ENCODE measurements at places on chromosomes 4 and X. TPM values are rescaled to one million over a fixed set of nuclear protein-coding genes. Genes with fewer than 3 reads are reported as not detected.
A peak's percentile ranks its signal among the peaks of the same experiment; 100 is the strongest.

DNA sequence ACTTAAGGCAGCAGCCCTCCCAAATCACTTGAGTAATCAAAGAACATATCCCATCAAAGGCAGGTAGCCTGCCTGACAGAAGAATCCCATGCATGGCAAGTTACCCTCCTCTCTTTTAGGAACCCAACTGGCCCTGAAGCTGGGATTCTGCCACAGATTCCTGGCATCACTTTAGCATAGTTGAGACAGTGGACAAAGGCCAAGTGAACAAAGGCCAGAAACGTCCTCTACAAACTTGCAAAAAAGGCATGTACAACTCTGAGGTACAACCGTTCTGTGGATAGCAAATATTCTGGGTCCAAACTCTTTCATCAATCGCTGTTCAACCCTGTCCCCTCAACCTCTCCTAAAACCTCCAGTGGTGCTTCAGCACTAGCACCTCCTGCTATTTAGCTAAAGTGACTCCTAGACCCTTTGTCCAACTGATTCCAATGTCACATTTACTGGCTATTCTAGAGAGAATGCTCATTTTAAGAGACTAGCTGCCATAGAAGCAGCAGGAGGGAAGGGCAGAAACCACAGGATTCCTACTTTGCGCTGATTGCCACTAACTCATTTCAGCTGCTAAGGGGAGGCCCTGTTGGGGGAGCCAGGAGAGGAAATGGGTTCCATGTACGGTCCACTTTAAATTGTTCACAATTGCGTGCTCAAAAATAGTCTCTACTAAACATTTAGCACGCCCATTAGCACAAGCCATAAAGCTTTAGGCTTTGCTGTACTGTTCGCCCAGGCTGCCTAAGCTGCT is 105.9 kb downstream of the SHROOM4 start:
- H3K4me1 ChIP-seq = peaks cover 11% of the 10 kb centered on the region
- H3K4me3 ChIP-seq = no peak overlapping the region
- no peaks in the 10 kb centered on the region for H3K36me3 ChIP-seq
- no peak overlapping the region for H3K27ac ChIP-seq

GRCh38 chr4:156201050-156201449 is 247.4 kb upstream of the CTSO start:
- H3K27ac ChIP-seq = no peak overlapping the region
- H3K4me3 ChIP-seq = no peak overlapping the region
- H3K36me3 ChIP-seq = no peaks in the 10 kb centered on the region
- no peaks in the 10 kb centered on the region for H3K4me1 ChIP-seq
- no peaks in the 10 kb centered on the region for H3K27me3 ChIP-seq
- DNase-seq = no peak

The HS6ST2 gene
- not detected for total RNA-seq

DNA sequence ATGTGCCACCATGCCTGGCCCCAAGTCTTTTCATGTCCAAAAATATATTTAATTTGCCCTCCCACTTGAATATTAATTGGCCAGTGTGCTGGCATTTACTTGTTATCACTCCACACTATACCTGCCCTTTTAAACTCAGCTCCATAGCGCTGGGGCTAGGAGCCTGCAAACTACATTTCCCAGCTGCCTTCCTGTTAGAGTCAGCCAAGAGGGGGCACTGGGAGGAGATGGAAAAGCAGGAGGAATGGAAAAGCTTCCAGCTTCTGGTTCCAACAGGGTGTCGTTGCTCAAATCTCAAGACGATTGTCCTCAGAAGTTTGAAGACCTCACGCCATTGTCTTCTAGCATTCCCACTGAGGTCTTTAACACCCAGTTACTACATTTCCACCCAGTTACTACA is 315.5 kb downstream of the BCOR start:
- no peaks in the 10 kb centered on the region for H3K4me1 ChIP-seq
- H3K36me3 ChIP-seq = no peaks in the 10 kb centered on the region
- no peak overlapping the region for H3K4me3 ChIP-seq
- no peak for DNase-seq

- H3K27ac ChIP-seq = no peak overlapping the region
- no peaks in the 10 kb centered on the region for H3K27me3 ChIP-seq
- 0 out of 2 replicates have a peak, but pooled peaks cover 5% of the 10 kb centered on the region for H3K4me1 ChIP-seq
- no peak for DNase-seq
These were observed 110.1 kb downstream of the NHSL2 start for GRCh38 chrX:72020788-72021187.

DNA sequence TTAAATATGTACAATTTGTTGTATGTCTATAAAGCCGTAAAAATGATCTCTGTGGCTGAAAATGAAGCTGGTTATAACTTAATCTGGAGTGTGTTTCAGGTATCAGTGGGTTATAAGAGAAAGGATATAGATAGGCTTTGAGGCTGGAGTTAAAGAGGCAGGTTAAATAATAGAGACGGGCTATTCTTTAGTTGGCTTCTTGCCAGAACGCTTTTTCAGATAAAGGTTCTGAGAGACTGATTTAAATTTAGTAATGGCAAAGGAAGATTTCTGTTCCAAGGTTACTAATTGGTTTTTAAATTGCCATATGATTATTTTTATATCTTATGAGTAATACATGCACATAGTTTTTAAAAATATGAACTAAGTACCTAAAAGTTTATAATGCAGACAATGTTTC is 117.4 kb downstream of the AWAT2 start:
- no peak for DNase-seq
- no peak overlapping the region for H3K4me3 ChIP-seq
- H3K27ac ChIP-seq = no peak overlapping the region
- no peaks in the 10 kb centered on the region for H3K27me3 ChIP-seq

DNA sequence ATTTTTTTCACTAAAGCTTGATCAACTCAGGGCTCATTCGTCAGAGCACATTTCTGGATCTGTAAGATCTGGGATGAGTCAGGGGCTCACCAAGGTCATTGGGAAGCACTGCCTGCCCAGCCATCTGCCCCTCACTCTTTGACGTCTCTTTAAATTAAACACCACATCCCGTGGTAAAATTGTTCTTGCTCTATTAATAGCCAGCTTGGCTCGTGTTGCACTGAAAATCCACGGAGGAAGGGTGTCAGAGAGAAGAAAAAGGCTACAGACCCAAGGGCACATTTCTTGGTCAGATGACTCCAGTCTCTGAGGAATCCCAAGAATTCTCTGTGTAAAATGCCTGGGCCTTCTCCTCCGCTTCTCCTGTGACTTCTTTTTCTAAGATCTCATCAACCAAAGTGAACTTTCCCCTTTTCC is 45.7 kb upstream of the GATB start:
- no peaks in the 10 kb centered on the region for H3K27me3 ChIP-seq
- peaks cover 31% of the 10 kb centered on the region for H3K4me1 ChIP-seq
- peak; percentile 84 for DNase-seq
- H3K36me3 ChIP-seq = no peaks in the 10 kb centered on the region
- H3K4me3 ChIP-seq = peak overlapping the region; percentile 24
- H3K27ac ChIP-seq = peak overlapping the region; percentile 93

DNA sequence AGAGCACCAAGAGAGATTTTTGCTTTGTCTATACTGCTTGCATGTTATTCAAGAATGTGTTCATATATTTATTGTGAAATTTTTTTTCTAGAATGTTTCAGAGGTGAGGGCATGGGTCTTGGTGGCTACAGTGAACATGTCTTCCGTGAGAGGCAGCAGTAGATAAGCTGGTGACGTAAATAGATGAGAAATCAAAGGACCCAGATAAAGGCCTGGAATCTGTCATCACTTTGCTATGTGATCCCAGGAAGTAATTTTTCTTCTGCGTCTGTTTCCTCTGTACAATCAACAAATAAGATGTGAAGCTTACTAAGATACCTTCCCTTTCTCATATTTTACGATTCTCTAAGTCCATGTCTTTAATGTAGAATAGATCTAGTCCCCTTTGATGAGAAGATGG is 129.1 kb downstream of the COL4A6 start:
- no peak overlapping the region for H3K4me3 ChIP-seq
- H3K27ac ChIP-seq = no peak overlapping the region
- DNase-seq = no peak
- peaks cover 16% of the 10 kb centered on the region for H3K4me1 ChIP-seq
- no peaks in the 10 kb centered on the region for H3K36me3 ChIP-seq

DNA sequence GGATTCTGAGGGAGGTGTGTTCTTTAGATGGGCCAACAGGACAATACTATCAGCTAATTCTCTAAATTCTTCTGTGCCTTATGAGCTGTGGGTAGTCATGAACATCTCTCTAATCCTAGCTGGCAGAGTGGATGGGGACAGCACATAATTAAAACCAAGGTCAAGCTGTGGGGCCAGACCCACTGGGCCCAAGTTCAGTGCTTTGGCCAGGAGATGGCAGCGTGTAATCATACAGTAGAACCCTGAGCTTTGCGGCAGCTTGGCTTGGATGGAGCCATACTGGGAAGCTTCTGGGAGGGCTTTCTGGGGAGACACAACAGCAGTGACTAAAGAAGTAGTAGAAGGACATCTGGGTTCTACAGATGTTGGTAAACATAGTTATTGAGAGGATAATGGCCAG is 140.3 kb upstream of the CXCL13 start:
- H3K27ac ChIP-seq = no peak overlapping the region
- no peaks in the 10 kb centered on the region for H3K4me1 ChIP-seq
- peak; percentile 33 for DNase-seq
- no peak overlapping the region for H3K4me3 ChIP-seq
- H3K36me3 ChIP-seq = no peaks in the 10 kb centered on the region

- H3K27ac ChIP-seq = no peak overlapping the region
- H3K4me3 ChIP-seq = no peak overlapping the region
- H3K27me3 ChIP-seq = no peaks in the 10 kb centered on the region
- peak; percentile 36 for DNase-seq
- H3K4me1 ChIP-seq = peaks cover 15% of the 10 kb centered on the region
These were observed 136.2 kb upstream of the MED14 start for GRCh38 chrX:40871385-40872082.

GRCh38 chr4:40199999-40200874 is 3.4 kb downstream of the RHOH start:
- H3K36me3 ChIP-seq = no peaks in the 10 kb centered on the region
- H3K27ac ChIP-seq = no peak overlapping the region
- DNase-seq = no peak
- no peaks in the 10 kb centered on the region for H3K4me1 ChIP-seq
- H3K4me3 ChIP-seq = no peak overlapping the region
- no peaks in the 10 kb centered on the region for H3K27me3 ChIP-seq

- no peaks in the 10 kb centered on the region for H3K27me3 ChIP-seq
- peak overlapping the region; percentile 69 for H3K4me3 ChIP-seq
- DNase-seq = peak; percentile 7
- no peaks in the 10 kb centered on the region for H3K36me3 ChIP-seq
These were observed 70.5 kb upstream of the HGFAC start for GRCh38 chr4:3371033-3372001.

DNA sequence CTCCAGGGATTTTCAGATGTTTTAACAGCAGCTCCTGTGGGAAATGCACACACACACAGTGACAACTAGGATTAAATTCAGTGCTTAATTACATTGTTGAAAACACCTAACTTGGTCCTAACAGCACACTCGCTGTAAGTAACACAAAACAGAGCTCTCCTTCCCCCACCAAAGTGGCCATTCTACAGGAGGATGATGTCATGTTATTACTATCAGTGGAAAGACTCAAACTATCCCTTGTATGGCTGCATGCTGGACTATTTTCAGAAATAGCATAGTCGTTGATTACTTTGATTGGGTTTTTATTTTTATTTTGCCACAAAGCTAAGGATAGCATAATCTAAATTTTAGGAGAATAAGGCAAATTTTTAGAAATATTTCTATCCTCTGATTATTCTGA is 406.3 kb downstream of the SPRY1 start:
- no peak for DNase-seq
- peaks cover 5% of the 10 kb centered on the region for H3K4me1 ChIP-seq
- H3K36me3 ChIP-seq = no peaks in the 10 kb centered on the region
- H3K27me3 ChIP-seq = no peaks in the 10 kb centered on the region
- no peak overlapping the region for H3K4me3 ChIP-seq

The NIPAL1 gene
- total RNA-seq = not detected

- H3K36me3 ChIP-seq = no peaks in the 10 kb centered on the region
- no peak overlapping the region for H3K4me3 ChIP-seq
- peaks cover 8% of the 10 kb centered on the region for H3K4me1 ChIP-seq
These were observed 155.8 kb upstream of the IGFBP7 start for GRCh38 chr4:57265831-57266582.

DNA sequence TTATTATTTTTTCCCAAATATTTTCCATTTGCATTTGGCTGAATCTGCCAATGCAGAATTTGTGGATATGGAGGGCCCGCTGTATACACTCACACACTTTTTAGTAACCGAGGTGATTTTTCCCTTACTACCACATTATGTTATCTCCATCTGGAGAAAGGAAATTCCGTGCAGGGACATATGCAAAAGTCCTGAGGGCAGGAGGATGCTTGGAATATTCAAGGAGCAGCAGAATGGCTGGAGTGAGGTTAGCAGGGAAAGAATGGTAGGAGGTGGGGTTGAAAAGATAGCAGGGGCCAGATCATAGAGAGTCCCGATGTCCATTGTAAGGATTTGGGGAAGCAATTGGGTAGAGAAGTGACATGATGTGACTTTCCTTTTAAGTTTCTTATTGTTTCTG is 11.5 kb upstream of the RNF212 start:
- no peak overlapping the region for H3K4me3 ChIP-seq
- H3K4me1 ChIP-seq = 0 out of 2 replicates have a peak, but pooled peaks cover 3% of the 10 kb centered on the region
- DNase-seq = no peak

The TREX2 gene
- total RNA-seq = 0.76 TPM

The VCX gene
- not detected for total RNA-seq

DNA sequence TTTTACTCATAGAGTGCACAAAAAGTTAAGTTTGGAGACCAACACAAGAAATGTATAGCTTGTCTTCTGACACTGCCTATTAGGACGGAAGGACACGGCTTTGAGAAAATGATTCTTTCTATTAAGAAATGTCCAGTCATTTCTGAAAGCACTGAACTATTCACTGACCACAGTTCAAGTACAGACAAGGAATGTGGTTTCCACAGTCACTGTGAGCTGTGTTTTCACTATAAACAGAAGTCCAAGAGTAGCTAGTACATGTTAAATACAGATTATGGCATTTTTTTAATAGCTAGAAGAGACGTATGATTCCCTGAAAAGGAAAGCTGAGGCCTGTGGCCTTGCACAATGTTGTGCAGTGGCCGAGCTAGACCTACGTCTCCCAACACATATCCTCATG is 115.1 kb upstream of the GPM6A start:
- no peaks in the 10 kb centered on the region for H3K4me1 ChIP-seq
- no peaks in the 10 kb centered on the region for H3K36me3 ChIP-seq
- H3K27me3 ChIP-seq = no peaks in the 10 kb centered on the region

- H3K27ac ChIP-seq = no peak overlapping the region
- no peak for DNase-seq
- H3K27me3 ChIP-seq = no peaks in the 10 kb centered on the region
- H3K36me3 ChIP-seq = no peaks in the 10 kb centered on the region
These were observed 7.0 kb upstream of the SYNPO2 start for GRCh38 chr4:118881512-118882146.

DNA sequence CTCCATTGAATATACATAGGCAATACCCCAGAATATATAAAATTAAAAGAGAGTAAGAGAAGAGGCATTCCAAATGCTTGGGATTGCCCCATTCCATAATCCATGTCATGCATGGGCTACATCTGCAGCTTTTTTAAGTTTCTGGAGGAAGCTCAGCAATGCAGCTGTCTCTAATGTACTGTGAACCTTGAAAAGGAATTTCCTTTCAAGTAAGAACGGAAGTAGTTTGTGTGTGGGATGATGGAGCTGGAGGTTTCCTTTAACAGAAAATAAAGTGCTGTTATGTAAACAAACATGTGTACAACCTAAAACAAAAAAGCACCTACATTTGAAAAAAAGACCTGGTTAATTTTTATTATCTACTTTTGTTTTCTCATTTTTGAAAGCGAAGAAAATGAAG is 303.5 kb downstream of the BMPR1B start:
- H3K4me3 ChIP-seq = no peak overlapping the region
- no peaks in the 10 kb centered on the region for H3K27me3 ChIP-seq
- H3K36me3 ChIP-seq = no peaks in the 10 kb centered on the region
- no peaks in the 10 kb centered on the region for H3K4me1 ChIP-seq

The CLIC2 gene
- not detected for total RNA-seq

GRCh38 chr4:113788888-113789287 is 27.4 kb upstream of the CAMK2D start:
- H3K4me1 ChIP-seq = peaks cover 15% of the 10 kb centered on the region
- no peak overlapping the region for H3K27ac ChIP-seq
- no peaks in the 10 kb centered on the region for H3K27me3 ChIP-seq
- H3K36me3 ChIP-seq = no peaks in the 10 kb centered on the region
- no peak overlapping the region for H3K4me3 ChIP-seq
